Activated CD4-positive, alpha-beta memory T cell treated with anti-CD3 and anti-CD28 coated beads for 36 hours (primary cell): ENCODE measurements at places on chromosomes 2 and 18. TPM values are rescaled to one million over a fixed set of nuclear protein-coding genes. Genes with fewer than 3 reads are reported as not detected.
A peak's percentile ranks its signal among the peaks of the same experiment; 100 is the strongest.

GRCh38 chr2:58194458-58194857 lies 46.7 kb downstream of the FANCL start:
- DNase-seq, result no peak

DNA sequence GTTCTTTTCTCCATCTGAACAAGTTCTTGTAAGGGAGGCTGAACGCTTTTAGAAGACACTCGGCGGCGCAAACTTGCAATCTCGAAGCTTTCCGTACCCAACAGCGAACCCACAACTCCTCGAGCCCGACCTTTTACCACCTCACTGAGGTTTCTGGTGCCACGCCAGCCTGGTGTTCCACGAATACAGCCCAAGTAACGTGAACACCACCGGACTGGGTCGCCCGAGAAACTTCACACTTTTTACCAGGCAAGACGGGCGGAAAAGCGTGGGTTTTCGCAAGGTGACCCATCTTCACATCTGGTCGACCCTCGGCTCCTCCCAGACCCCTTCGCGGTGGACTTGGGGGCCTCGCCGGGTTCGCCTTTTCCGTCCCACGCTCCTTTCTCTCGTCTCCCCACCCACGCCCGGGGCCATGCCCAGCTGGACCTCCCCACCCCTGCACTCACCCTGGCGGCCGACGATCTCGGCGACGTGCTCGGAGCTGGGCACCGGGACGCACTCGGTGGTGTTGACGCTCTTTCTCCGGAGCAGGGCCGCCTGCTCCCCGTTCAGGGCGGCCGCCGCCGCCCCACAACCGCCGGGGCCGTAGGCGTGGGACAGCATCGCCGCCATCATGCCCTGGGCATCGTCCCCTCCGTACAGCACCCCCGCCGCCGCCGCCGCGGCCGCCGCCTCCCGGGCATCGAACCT lies 1.2 kb downstream of the MEX3C start:
- peak; percentile 59 for DNase-seq

- DNase-seq, result no peak
Observed at GRCh38 chr2:62971936-62972335, 78.7 kb upstream of the OTX1 start.

GRCh38 chr2:37323781-37324535 lies 675 bp downstream of the PRKD3 start:
- peak; percentile 54 for DNase-seq

DNA sequence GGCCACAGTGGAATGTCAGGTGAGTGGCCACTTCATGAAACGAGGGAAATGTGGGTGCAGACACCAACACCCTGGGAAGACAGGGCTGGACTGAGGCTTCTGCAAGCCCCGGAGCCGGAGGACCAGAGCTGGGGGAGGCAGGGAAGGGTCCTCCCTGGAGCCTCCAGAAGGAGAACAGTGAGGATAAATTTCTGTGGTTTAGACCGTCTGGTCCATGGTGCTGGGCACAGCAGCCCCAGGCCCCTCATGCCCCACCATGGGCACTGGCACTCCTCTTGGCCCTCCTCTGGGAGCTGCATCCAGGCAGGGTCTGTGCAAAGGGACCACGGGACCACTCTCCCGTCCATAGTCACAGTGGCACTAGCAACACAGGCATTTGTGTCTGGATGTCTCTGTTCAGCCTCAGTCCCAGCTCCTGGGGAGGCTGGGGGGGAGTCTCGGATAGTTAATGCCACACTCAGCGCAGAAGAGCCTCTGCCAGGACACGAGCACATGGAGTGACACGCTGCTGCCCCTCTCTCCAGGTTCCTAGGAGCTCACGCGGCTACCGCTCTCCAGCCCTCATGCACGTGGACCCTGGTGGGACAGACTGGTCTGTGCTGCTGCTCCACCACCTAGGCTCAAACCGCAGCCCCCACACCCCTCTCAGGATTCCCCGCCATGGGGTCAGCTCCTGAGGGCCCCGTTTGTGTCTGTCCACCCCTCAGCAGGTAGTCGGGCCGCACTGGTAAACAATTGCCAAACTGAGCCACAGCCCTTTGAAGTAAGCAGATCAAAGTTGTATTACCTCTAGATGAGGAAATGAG lies 305.9 kb upstream of the SALL3 start:
- DNase-seq, result no peak

The BMP10 gene
- total RNA-seq, result not detected

DNA sequence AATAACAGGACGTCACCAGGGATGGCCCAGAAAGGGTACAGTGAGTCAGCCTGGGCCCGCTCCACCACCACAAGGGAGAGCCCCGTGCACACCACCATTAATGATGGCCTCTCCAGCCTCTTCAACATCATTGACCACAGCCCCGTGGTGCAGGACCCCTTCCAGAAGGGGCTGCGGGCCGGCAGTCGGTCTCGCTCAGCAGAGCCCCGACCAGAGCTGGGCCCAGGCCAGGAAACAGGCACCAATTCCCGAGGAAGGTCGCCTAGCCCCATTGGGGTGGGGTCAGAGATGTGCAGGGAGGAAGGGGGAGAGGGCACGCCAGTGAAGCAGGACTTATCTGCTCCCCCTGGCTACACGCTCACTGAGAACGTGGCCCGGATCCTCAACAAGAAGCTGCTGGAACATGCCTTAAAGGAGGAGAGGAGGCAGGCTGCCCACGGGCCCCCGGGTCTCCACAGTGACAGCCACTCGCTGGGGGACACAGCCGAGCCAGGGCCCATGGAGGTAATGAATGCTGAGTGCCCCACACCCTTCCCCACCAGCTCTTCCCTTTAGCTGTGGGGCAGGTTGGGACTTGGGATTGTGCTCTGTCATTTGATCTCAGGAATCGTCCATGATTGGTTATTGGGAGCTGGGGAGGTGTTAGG lies 120.5 kb downstream of the MTCL1 start:
- DNase-seq, result no peak

The USP34 gene
- 61.1 TPM for total RNA-seq

The GPR45 gene
- not detected for total RNA-seq

GRCh38 chr2:16187482-16187817 lies 247.1 kb downstream of the MYCN start:
- no peak for DNase-seq

The KCMF1 gene
- 90.5 TPM for total RNA-seq

The KCNF1 gene
- not detected for total RNA-seq

DNA sequence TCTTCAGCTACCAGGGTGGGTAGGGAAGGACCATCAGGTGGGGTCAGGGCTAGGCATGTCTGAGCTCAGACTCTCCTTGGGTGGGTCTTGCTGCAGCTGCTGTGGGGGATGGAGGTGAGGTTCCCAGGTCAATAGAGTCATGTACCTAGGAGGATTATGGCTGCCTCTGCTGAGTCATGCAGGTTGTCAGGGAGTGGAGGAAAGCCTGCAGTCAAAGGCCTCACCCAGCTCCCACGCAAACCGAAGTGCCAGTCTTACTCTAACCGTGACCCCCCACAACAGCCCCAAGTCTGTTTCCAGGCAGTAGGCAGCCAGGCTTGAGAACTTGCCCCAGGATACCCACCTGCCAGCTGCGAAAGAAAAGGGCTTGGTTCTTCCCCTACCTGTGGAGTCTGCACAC lies 113.6 kb upstream of the GALNT5 start:
- no peak for DNase-seq

GRCh38 chr2:145930318-145930717 lies 1410.4 kb upstream of the ZEB2 start:
- no peak for DNase-seq

DNA sequence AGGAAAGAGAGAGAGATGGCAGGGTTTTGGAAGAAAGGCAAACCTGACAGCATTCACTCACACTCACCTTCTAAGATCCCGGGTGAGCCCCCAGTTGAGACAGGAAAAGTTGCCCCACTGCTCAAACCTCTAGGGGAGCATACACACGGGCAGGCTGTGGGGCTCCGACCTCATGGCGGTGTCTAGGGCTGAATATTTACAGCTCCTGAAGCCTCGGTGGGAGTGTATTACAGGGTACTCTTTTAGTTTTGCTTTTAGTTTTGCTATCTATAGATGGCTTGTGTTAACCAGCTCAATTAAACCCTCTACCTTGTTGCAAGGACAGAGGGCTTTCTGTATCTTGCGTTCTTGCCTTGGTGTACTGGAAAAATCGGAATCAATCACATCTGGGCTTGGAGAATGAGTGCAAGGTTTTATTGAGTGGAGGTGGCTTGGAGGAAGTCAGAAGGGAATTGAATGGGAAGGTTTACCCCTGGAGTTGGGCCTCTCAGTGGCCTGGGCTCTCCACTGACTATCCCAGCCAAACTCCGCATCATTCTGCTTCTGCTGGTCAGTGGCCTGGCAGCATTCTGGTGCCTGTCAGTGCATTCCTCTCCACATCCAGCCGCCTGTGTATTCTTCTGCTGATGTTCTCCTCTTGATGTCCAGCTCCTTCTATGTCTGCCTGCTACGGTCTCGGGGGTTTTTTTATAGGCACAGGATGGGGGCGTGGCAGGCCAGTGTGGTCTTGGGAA lies 10.1 kb upstream of the IFIH1 start:
- DNase-seq, result no peak

- DNase-seq, result peak; percentile 13
Observed at GRCh38 chr2:191682126-191682525, 4.2 kb downstream of the NABP1 start.

DNA sequence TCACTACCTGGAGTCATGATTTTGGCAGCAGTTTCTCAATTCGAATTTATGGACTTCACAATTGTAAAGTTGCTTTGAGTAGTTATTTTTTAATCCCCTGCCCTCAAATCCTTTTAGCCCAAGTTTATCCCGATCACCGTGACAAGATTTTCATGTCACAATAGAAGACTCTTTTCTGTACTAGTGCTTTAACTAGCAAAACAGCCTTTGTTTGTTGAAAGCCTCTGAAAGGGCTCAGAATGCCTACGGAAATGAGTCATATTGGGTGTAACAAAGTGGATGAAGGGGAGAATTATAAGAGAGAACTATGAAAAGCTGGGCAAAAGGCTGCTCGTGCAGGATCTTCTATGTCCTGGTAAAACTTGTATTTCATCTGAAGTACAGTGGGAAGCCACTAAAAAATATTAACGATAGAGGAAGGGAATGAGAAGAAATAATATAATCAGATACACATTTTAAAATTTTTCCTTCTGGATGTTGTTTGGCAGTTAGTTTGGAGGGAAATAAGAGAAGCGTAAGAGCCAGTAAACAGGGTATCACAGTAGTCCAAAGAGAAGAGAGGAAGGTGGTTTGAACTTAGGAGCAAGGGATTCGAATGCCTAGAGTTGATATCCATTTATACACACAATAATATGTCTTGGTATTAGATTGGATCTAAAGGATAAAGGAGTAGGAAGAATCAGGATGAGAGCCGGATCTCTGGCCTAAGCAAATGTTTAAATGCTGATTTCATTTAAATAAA lies 114.9 kb downstream of the GALNT13 start:
- DNase-seq, result no peak

DNA sequence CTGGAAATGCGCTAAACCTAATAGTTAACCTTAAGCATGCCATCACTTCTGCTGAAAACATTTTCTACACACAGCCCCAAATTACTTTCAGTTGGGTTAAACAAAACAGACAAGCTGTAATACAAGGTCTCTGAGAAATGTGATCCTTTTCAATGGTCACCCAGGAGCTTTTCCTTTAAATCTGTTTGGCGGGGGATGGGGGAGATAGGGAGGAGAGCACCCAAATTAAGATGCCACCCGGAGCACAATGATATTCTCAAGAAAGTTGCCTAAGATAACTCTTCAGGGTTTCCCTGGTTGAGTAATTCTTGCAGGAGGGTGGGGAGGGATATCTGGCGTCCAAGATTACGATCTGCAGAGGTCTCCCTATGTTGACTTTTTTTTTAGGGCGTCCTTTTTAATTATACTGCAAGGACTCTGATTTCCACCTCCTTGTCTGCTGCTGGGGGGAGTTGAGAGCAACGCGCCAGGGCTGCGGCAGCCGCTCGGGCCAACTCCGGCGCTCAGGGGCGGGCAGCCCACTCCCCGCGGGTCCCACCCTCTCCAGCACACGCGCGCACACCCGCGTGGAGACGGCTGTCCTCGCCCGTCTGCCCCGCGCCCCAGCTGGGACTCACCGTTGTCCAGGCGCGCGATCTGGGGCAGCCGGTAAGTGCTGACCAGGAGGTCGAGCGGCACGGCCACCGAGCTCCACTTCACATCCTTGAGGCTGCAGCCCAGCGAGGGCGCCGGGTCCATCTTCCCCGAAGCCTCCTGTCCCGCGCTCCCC lies 807 bp downstream of the GAREM1 start:
- peak; percentile 10 for DNase-seq
